ENCODE measurements at places on chromosomes 2 and 18.

DNA sequence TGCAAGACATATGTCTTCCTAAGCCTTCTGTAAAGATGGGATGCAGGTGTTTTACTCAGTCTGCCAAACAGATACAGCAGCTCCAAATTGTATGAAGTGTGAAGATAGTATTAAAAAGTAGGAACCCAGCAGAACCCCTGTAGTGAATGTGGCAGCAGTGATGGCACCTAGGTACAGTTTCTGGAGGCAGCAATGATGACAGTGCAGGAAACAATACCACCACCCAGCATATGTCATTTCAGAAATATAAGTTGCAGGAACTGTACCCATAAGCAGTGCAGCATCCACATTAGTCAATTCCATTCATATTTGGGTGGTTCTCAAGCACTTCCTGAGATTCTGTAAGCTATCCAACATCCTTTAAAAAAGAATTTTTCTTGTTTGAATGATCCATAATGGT is 46.7 kb upstream of the ATP5MC3 start:
- DNase-seq, result no peak

DNA sequence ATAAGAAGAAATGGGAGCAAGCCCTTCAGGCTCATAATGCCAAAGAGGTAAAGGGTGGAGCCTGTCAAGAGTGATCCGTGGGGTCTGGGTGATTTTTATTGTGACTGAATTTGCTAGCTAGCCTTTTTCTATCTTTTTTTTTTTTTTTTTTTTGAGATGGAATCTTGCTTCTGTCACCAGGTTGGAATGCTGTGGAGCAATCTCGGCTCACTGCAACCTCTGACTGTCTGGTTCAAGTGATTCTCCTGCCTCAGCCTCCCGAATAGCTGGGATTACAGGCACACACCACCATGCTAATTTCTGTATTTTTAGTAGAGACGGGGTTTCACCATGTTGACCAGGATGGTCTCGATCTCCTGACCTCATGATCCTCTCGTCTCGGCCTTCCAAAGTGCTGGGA is 29.1 kb downstream of the DRC1 start:
- DNase-seq, result no peak

DNA sequence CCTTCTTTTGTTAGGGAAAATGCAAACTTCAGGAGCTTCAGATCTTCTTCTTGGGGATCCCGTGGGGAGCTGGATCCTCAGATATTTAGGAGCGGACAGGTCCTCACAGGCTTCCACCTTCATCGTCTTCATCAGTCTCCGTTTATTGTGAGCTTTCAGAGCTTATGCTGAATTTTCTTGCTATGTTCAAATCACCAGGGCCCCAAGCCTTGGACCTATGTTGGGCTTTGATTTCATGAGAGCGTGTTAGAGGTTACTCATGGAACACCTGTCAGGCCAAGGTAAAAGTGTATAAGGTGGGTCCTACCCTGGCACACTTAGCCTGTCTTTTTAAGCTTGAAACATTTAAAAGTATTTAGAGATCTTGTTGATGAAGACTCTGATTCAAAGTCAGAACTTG is 212.9 kb downstream of the FAM210A start:
- no peak for DNase-seq

DNA sequence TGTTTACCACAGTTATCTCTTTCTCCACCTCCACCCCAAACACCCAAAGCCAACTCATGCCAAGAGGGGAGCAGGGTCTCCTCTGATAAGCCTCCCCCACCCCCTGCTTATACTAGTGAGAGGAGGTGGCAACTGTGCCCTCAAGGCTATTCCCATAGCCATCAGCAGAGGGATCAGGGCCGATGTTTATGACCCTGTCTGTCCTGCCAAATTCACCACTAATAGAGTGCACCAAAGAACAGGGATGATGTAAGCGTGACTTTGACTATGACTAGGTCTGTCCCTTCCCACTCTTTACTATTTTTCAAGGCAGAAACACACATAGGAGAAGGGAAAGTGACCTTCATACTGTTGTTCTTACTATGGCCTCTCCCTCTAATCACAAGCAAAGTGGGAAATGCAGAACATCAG is 74.6 kb downstream of the CLHC1 start:
- no peak for DNase-seq

- DNase-seq, result no peak
Observed at GRCh38 chr2:45370369-45370768, 240.7 kb downstream of the SRBD1 start.

GRCh38 chr2:108382196-108382595 is 4.4 kb downstream of the SULT1C4 start:
- no peak for DNase-seq

GRCh38 chr2:99861376-99861760 is 281.0 kb downstream of the AFF3 start:
- DNase-seq, result no peak

DNA sequence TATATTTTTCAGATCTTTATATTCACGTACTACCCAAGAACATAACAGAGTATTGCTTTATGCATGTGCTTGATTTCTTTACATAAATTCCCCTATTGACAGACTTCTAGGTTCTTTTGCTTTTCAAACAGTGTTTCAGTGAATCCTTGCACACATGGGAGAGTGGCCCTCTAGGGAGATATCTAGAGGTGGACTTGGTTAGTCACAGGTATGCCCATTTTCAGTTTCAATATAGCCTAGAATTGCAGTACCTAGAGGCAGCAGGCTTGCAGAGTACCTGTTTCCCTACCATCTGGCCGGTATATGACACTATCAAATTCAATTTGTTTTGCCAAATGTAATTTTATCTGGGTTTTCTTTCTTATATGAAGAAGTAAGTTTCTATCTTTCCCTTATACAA is 36.8 kb downstream of the EML6 start:
- DNase-seq, result no peak
